ENCODE measurements at places on chromosomes 3 and 15.
A peak's percentile ranks its signal among the peaks of the same experiment; 100 is the strongest.

DNA sequence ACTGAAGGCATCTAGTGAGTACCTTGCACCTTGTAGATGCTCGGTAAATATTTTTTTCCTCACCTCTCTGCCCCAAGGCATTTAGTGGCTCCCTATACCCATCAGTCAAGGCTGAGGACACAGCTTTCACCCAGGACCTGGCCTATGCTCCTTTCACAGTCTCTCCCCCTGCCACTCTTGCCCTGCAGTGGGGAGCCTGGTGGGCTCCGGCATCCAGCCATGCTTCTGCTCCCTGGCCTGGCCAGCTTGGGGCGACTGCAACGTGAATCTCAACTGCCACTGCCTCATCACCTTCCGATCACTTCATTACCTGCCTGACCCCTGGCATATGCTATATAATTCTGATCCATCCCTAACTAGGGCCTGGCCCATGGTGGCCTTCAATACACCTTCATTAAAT is 735 bp upstream of the CX3CR1 start:
- no peak for DNase-seq

GRCh38 chr3:4584456-4585249 is 91.5 kb downstream of the ITPR1 start:
- peak; percentile 36 for DNase-seq

- no peak for DNase-seq
Observed at GRCh38 chr3:155512867-155513261, 219.4 kb upstream of the STRIT1 start.

DNA sequence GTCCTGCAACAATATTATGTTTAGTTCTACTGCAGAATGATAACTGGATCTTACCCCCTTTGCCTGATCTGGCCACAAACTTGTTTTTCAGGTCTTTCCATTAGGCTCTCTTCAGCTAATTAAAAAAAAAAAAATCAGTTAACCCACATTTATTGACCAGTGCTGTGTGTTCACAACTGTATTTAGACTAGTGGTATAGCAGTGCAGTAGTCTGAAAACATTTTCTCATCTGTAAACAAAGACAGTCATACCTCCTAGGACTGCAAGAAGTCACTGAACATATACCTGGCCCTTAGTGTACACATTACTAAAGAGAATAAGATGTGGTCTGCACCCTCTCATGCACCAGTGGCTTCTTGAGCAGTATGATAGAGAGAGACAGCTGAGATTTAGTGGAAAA is 22.5 kb downstream of the LPP start:
- no peak for DNase-seq

GRCh38 chr15:96273317-96274086 is 57.0 kb upstream of the NR2F2 start:
- no peak for DNase-seq

- DNase-seq = no peak
Observed at GRCh38 chr3:46959161-46959511, 17.4 kb downstream of the CCDC12 start.

GRCh38 chr15:40388941-40389823 is 6.7 kb downstream of the KNSTRN start:
- DNase-seq = peak; percentile 46

- DNase-seq = no peak
Observed at GRCh38 chr3:108182339-108182738, 39.9 kb downstream of the IFT57 start.

DNA sequence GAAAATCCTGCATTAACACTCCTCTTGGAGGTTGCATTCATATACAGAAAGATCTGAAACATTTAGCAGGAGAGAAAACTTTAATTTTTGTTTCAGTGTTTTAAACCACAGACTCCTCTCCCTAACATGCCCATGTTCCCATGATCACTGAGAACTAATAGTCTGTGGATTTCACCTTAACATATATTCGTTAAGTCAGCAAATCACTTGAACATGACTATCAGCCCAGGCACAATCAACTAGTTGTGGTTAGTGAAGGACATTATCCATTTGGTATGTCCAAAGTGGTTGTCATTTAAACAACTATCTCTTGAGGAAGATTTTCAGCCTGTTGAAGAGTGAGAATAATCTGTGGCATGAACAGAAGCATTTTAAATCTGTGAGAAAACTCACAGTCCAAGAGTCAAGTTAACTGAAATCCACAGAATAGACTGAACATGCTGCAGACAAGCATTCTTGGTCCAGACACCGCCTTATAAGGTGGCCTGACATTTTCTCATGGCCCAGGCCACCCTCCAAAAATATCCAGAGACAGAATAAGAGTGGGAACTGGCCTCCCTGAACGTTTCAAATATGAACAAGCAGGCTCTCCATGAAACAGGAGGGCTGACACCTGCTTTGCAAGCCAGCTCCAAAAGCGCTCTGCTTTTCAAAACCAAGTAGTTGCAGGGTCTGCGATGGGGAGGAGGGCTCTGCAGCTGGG is 39.9 kb upstream of the ADCY5 start:
- no peak for DNase-seq

- DNase-seq = no peak
Observed at GRCh38 chr3:194439881-194440550, 41.0 kb upstream of the GP5 start.

Data from left lung (tissue), 14 donors.